ENCODE measurements at places on chromosomes 3 and 15.

GRCh38 chr3:50365080-50365841, 5.9 kb upstream of the TMEM115 start:
- no peaks in the 10 kb centered on the region for H3K27me3 ChIP-seq
- H3K36me3 ChIP-seq = no peaks in the 10 kb centered on the region
- peak overlapping the region; percentile 39 for H3K27ac ChIP-seq
- peak; percentile 93 for DNase-seq
- peaks cover 15% of the 10 kb centered on the region for H3K4me1 ChIP-seq

DNA sequence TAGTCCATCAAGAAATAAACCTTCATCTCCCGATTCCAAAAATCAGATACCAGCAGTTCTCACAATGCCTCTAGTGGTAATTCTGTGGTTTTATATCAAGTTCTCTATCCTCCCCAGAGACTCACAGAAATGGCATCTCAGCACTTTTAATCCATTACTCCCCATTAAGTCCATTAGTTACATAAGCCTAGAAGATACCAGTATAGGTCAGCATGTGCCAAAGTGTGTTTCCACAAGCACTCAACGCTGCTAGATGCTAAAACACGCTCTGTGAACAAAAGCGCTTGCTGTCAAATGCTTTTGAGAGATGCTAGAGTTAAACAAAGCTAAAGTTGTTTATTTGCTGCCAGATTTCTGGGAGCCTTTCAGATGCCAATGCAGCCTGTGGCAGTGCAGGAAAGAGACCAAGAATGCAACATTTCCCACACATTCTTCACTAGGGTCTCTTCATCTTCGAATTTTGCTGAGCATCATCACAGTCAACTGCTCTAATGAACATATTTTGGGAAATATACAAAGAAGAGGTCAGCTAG, 918.8 kb upstream of the CFAP20DC start:
- H3K4me1 ChIP-seq = no peaks in the 10 kb centered on the region
- H3K27me3 ChIP-seq = no peaks in the 10 kb centered on the region

DNA sequence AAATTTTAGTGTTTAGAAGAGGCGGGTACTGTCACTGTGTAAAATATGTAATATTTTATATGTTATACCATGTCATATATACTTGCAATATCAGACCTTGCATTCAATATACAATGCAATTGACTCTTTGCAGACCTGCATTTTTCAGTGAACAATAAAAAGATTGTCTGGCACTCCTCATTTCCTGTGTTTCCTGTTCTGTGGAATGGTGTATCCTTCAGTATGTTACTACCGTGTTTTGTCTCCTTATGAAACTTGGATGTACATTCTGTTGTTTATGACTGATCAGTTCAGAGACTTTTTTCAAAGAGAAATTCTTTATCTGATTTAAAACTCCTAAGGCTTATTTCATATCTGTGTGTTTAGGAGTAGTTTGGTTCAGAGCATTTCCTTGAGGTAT, 31.5 kb downstream of the APH1B start:
- no peaks in the 10 kb centered on the region for H3K36me3 ChIP-seq
- H3K27me3 ChIP-seq = no peaks in the 10 kb centered on the region
- peaks cover 8% of the 10 kb centered on the region for H3K4me1 ChIP-seq

DNA sequence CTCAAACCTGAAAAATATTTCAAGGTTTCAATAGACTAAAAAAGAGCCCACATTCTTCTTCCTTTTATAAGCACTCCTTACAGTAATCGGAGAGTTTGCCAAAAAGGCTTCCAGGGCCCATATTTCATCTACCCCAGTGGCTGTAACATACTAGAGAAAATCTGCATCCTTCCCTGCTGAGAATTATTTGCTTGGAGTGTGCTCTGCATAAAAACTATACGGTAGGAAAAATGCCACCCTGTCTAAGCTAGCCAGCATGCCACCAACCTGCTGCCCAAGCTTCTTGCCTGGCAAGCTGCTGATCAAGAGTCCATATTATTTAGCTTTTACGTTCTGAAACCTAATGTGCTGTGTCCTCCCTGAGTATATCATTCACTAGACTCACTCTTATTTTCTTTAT, 107.1 kb downstream of the FGF12 start:
- no peak overlapping the region for H3K4me3 ChIP-seq
- no peak overlapping the region for H3K27ac ChIP-seq
- no peak for DNase-seq
- H3K36me3 ChIP-seq = no peaks in the 10 kb centered on the region

DNA sequence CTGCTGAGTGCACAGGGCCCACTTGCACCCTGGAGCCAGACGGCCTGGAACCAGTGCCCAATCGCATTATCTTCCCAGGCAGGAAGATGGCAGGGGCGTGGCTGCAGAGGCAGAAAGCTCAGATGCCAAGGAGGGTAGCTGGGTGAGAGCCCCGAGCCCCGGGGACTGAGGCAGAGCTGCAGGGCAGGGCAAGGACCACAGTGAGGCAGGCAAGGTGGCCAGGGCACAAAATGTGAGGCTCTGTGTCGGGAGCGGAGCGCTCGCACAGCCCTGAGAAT, 1.6 kb upstream of the CCDC33 start:
- no peaks in the 10 kb centered on the region for H3K36me3 ChIP-seq
- H3K27ac ChIP-seq = no peak overlapping the region
- H3K27me3 ChIP-seq = peaks cover 12% of the 10 kb centered on the region
- DNase-seq = no peak

- no peaks in the 10 kb centered on the region for H3K4me1 ChIP-seq
- no peaks in the 10 kb centered on the region for H3K27me3 ChIP-seq
- no peaks in the 10 kb centered on the region for H3K36me3 ChIP-seq
- DNase-seq = no peak
- H3K27ac ChIP-seq = no peak overlapping the region
Observed at GRCh38 chr3:24401090-24401810, 93.4 kb downstream of the THRB start.

All from H1 (cell line).